Activated CD4-positive, alpha-beta T cell treated with anti-CD3 and anti-CD28 coated beads, Interleukin-2, Interleukin-4, amounts not matched to agents 100 ng/mL and 50 ng/mL, durations not matched to agents 16 hours and 8 hours (primary cell): ENCODE measurements at places on chromosomes 7 and 10.

- peak; percentile 31 for DNase-seq
Measured at GRCh38 chr7:105743351-105744090, 132.9 kb downstream of the ATXN7L1 start.

DNA sequence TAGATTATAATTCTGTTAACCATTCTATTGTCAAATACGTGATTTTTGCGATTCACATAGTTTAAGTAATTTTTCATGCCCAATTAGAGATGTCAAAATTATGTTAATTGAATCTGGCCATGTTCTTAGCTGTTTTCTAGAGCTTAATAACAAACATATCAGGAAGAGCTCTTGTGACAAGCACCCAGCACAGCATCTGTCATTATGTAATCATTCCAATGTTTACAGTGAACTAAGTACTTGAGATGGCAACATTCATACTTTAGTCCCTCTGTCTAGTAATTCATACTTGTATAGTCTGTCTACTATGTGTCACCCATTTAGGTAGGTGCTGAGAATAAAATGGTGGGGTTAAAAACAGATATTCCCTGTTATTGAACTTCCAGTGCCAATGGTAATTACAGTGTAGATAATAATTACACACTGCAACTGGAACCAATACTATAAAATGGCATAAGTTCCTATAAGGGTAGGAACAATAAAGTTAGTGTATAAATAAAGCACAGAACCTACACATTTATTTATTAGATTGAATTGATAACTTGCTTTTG is 55.2 kb downstream of the ZEB1 start:
- no peak for DNase-seq

GRCh38 chr7:131012477-131013031 is 278.5 kb upstream of the KLF14 start:
- DNase-seq: no peak

DNA sequence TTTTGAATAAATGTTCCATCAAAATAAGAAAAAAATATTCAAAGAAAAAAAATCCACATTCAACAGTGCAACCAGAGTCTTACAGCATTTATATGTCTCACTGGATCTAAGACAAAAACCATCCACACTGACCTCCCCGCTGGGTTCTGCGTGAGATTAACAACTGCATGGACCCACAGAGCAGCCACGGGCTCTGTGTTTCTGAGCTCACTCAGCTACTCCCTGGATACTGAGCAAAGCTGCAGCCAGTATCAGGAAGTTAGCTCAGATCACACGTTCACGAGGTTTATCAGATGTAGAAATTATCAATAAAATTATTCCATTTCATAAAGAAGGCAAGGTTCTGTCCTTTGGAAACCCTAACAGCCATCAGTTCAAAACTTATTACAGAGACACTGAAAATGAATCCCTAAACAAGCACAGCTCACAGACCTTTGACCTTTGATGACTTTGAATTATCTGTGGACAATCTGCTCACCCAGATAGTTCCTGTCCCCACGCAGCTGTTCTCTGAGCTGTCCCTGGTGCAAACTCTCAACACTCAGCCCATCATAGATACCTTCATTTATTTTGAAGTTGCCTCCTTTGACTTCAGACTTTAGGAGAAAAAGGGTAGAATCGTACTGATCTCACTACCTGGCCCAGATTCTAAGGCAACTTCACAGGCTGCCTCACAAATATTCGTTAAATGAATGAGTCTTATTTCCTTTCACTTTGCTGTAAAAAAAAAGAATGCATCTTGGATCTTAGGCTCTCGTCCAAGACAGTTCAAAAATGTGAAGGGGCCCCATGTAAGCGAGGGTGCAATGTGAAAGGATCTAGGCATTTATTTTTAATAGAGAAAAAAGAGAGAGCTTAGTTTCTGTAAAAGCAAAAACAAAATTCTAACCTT is 67.7 kb upstream of the SVIL start:
- no peak for DNase-seq

- DNase-seq: no peak
Measured at GRCh38 chr7:97868788-97869187, 3.4 kb downstream of the ASNS start.

DNA sequence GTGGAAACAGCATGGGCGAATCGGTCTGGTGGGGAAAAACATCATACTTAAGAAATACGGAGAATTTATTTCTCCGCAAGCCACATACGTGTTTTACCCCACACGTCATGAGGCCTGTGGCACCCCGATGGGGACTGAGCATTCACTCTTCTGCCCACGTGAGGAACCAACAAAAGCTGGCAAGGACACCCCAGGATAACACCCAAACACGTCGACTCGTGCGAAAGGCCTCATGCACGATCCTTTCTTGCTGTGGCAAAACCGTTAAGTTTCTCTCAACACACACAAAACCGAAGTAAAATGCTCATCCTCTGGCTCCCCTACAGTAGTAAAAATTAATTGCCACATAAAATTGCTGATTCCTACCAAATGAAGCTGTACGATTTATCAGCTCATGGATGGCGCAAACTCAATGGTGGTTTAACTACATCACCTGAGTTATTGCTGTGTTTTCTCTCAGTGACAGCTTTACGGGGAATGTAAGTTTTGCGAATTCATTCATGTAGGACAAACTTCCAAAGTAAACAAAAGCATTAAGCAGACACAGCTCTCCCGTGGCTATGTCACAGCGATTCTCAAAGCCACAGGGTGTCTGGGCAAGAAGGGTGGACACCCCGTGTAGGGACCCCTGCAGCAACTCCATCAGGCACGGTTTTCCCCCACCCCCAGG is 97.0 kb downstream of the CTBP2 start:
- no peak for DNase-seq

DNA sequence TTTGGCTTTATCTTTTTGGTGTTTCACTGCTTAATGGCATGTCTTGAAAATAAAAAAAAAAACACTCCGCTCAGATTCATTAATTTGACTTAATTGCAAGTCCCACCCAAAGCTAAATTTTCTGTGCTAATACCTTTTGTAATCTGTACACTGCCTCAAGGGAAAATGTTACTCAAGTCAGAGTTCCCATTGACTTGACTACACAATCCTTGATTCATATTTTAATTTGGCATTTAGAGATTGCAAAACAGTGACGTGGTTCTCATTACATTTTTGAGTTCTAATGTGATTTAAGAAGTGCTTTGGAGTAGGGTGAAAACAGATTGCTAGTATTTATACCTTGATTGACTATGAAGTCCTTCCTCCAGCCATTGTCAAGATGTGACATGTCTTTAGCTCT is 21.3 kb upstream of the LIPM start:
- no peak for DNase-seq

GRCh38 chr7:55192723-55193122 is 172.4 kb upstream of the LANCL2 start:
- DNase-seq: no peak

DNA sequence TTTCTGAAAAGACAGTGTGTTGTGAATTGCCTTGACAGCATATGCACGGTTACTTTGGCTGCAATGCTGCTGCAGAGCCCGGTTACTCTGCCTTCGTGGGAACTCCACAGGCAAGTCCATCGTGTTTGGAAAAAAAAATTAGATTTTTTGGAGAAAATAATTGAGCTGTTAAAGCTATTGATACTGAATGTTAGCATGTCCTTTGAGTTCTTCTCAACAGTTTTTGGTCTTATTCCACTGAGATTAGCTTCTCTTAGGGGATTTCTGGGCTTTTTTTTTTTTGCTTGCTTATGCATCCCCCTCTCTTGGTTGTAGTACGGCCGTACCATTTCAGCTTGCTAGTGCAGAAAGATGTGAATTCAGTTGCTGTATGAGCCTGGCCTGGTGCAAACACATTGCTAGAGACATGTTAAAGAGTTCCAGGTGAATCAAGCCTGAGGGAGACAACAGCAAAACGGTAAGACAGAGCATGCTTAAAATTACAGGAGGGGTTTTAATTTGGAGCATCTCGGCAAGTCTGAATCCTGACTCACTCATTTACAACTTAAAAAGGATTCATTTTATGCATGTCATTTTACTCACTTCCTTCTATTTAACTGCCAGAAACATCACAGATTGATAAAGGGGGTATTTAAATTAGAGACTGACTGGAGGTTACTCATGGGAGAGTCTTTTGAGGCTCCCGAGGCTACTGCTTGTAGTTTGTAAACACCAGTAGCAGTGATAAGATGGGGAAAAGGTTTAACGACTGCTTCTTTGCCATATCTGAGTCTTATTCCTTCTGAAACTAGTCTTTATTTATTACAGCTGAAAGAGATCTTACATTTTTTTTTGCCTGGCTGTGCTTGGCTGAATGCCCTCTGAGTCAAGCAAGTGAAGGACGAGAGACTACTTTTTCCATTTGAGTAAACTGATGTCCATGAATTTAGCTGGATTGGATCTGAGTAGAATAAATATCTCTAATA is 113.7 kb downstream of the CDK14 start:
- DNase-seq: no peak

- no peak for DNase-seq
Measured at GRCh38 chr10:29470355-29470705, 164.4 kb downstream of the SVIL start.

GRCh38 chr7:140898786-140899536 is 25.8 kb downstream of the BRAF start:
- no peak for DNase-seq

GRCh38 chr10:89887830-89888229 is 186.4 kb downstream of the KIF20B start:
- DNase-seq: no peak

- no peak for DNase-seq
Measured at GRCh38 chr10:12690525-12691126, 310.9 kb downstream of the CCDC3 start.

- DNase-seq: no peak
Measured at GRCh38 chr7:17374654-17375053, 76.2 kb downstream of the AHR start.

- no peak for DNase-seq
Measured at GRCh38 chr7:157729566-157729965, 392.8 kb downstream of the DNAJB6 start.

GRCh38 chr7:99897322-99898022 is 20.6 kb upstream of the OR2AE1 start:
- peak; percentile 28 for DNase-seq

DNA sequence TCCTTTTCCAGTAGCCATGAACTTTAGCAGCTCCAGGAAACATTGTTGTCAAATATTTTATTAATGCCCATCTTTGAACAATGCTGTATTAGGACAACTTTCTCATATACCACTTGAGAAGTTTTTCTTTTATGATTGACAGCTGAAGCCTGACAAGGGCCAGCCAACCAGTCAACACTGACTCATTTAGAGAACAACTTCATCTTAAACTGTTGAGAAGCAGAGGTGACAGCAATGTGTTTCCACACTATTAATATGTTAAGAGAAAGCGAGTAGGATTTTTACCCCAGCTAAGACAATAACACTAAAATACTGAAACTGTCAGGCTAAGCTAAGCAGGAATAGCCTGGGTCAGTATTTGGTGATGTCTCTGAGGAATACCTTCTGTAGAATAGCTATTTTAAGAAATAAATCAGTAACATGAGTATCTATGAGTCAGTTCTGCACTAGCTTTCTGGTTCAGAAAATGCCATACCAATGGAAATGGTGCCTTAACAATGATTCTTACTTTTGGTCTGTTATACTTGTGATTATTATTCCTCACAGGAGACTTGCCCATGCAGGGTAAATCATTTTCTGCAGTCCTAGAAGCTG is 168.8 kb upstream of the POT1 start:
- DNase-seq: no peak

DNA sequence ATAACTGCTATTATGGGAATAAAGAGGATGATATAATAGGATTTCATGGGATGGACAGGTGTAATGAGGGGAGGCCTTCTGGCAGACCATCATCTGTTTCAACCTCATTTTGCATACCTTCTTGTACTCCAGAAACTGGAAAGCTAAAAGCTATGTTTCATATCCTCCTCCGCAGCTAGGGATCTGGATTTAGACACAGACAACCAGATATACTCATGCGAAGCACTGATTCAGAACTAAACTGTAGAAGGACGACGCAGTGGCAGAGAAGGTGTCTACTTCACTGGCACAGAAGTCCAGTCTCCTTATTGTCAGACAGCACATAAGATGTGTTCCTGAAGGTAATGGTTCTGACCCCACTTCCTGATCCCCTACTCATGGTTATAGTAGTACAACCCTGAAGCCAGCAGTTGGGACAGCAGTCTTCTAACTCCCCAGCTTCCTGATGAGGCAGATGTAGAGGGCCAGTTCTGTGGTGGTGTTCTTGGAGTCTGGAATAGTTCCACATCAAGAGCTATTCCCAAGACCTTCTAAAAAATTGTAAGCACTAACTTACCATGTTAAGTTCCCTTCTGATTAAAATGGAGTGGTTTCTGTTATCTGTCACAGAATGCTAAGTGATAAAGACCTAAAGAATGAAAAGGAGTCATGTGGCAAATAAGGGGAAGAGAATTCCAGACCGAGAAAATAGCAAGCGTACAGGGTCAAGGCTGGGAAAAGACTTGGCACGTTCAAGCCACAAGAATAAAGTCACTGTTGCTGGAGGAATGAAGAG is 550.3 kb downstream of the GRM8 start:
- no peak for DNase-seq

GRCh38 chr10:119491966-119492757 is 50.4 kb downstream of the RGS10 start:
- no peak for DNase-seq

DNA sequence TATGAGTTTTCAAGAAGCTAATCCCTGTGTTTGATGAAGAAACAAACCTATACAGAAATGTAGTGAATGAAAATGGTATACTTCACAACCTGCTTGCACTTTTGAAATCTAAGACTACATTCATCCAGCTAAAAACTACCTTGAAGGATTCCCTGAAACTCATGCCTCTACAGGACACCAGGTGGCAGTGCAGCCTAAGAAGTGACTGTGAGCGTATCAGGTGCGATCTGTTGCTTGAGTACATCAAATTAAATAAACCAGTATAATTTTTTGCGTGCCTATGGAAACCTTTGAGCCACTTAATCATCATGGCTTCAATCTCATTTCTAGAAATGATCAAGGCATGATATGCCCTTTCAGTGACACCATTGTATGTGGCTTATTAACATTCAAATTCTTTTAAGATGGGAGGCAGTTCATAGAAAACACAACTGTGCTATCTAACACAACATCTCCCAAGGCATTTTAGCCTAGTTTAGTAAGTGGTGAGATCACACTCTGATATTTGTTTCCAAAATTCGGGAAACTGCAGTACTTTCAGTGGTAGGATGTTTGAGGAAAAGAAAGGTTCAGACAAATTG is 57.4 kb downstream of the PPP1R17 start:
- DNase-seq: peak; percentile 46

- DNase-seq: no peak
Measured at GRCh38 chr10:108597657-108598319, 1325.5 kb downstream of the XPNPEP1 start.

- DNase-seq: no peak
Measured at GRCh38 chr7:12570168-12570533, 369 bp upstream of the SCIN start.

- no peak for DNase-seq
Measured at GRCh38 chr7:98387544-98388226, 13.2 kb downstream of the BAIAP2L1 start.

- no peak for DNase-seq
Measured at GRCh38 chr10:97406064-97406463, 4.9 kb upstream of the RRP12 start.

GRCh38 chr7:8197994-8198698 is 63.8 kb downstream of the ICA1 start:
- DNase-seq: peak; percentile 72
